ENCODE measurements at places on chromosomes 1 and 21.

DNA sequence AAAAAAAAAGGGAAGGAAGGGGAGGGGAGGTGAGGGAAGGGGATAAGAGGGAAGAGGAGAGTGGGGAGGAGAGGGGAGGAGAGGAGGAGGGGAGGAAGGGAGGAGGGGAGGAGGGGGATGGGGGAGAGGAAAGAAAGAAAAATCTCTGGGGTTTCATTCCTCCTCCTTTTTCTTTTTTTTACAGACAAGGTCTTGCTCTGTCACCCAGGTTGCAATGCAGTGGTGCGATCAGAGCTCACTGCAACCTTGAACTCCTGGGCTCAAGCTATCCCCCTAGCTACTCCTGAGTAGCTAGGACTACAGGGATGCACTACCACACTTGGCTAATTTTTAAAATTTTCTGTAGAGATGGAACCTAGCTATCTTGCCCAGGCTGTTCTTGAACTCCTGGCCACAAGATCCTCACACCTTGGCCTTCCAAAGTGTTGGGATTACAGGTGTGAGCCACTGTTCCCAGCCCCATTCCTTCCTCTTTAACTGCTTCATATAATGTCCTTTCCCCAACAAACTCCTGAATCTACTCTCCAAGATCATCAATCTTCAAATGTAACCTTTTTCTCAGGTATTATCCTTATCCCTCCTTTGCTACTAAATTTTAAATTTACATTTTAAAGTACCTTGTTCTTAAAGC, 23.2 kb downstream of the GON4L start:
- DNase-seq: no peak

GRCh38 chr1:172699695-172700227, 40.9 kb downstream of the FASLG start:
- no peak for DNase-seq

DNA sequence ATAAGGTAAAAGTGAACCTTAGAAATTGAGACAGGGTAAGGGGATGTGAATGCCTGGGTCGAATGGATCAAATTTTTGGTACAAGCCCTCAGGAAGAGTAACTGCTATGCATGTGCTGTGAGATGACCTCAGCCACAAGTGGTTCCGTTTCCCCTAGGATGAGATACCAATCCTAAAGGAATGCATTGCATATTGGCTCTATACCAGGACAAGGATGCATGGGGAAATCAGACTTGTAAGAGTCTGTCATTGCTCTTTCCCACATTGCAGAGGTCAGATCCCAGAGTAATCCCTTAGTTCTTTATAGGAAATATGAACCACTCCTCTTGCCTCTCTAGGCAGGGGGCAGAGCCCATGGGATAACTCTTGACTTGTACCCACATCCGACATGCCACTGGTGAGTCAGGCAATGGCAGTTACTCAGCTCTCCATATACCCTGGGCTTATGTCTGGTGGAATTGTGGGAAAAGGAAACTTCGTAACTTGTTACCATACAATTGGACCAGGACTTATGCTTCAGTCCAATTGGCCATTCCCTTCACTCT, 428.3 kb upstream of the ZRANB2 start:
- DNase-seq: no peak

DNA sequence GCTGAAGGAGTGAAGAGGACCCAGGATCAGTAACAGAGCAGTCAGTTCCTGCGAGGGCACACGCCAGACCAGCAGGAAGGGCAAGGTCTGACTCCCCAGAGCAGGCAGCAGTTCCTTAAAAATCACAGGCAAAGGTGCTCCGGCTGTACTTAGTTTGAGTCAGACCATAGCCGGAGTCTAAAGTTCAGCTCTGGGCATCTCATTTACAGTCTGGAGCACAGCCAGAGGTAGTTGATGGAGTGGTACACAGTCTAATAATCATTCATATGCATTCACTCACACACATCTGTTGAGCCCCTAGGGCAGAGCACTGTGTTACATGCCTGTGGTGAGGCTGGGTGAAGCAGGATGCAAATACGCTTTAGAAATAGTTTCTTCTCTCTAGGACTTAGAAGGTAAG, 7.3 kb upstream of the AMIGO1 start:
- no peak for DNase-seq

DNA sequence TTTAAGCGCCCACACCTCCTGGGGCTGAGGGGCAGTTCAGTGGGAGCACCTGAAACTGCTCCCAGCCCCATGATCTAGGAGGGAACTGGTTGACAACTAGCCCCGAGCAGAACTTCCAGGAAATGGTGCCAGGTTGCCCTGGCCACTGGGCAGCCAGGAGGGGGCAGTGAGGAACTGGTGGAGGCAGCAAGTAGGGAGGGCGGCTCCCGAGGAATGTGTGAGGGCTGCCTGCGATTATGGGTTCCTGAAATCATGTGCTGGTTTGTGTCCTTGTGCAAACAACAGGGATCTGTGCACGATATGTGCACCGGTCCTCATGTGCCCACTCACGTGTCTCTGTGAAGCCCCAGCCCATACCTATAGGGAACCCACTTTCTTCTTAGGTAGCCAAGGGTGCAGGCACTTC, 9.9 kb downstream of the GPR3 start:
- peak; percentile 57 for DNase-seq

- no peak for DNase-seq
Measured at GRCh38 chr1:240152611-240153297, 61.1 kb downstream of the FMN2 start.
